ENCODE measurements at places on chromosomes 5 and 9. TPM values are rescaled to one million over a fixed set of nuclear protein-coding genes. Genes with fewer than 3 reads are reported as not detected.

DNA sequence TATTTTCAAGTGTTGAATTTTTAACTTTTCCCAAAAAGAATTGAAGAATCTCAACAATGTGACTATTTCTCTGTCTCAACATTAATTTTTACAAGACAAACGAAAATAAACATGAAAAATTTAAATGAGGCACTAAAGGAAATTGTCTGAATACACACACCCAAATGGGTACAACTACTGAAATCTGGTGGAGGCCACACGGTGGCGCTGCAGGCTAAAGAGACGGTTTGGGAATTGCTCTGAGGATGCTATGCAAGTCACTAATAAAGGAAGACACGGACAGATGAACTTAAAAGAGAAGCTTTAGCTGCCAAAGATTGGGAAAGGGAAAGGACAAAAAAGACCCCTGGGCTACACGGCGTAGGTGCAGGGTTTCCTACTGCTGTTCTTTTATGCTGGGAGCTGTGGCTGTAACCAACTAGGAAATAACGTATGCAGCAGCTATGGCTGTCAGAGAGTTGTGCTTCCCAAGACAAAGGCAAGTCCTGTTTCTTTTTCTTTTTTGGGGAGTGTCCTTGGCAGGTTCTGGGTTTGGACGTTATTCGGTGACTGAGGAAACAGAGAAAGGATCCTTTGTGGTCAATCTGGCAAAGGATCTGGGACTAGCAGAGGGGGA, at the start of gene PCDHB10:
TSS of gene PCDHB10 (plus strand) at position 244 of the 616 bp plus-strand sequence. CDS start at position 444, 200 bp downstream.
- no peaks in the 10 kb centered on the region for H3K4me1 ChIP-seq
- H3K4me3 ChIP-seq: no peak within 1 kb of the TSS
- no peaks in the 10 kb centered on the region for H3K36me3 ChIP-seq
- no peak for DNase-seq
- no peak within 1 kb of the TSS for H3K27ac ChIP-seq

GRCh38 chr5:122492675-122493074, 180.6 kb downstream of the SNCAIP start:
- DNase-seq: no peak
- H3K4me3 ChIP-seq: no peak overlapping the region
- no peaks in the 10 kb centered on the region for H3K27me3 ChIP-seq
- no peak overlapping the region for H3K27ac ChIP-seq
- H3K36me3 ChIP-seq: no peaks in the 10 kb centered on the region

DNA sequence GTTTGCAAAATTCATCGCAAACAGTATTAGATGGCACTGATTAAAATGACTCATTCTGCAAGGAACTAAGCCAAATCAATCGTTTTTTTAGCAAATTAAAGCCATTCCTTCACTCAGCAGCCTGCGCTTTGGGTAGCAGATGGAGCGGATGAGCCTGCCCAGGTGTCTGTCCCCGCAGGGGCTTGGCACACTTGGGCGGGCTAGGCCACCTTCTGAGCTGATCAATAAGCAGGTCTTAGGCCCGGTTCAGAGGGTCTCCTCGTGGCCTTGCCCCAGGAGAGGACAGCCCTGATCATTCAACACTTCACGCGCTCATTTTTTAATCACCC, 78.0 kb upstream of the FCN1 start:
- no peaks in the 10 kb centered on the region for H3K36me3 ChIP-seq
- no peak for DNase-seq
- no peak overlapping the region for H3K27ac ChIP-seq
- no peaks in the 10 kb centered on the region for H3K27me3 ChIP-seq
- no peak overlapping the region for H3K4me3 ChIP-seq

- H3K27ac ChIP-seq: peak overlapping the region; percentile 8
- no peaks in the 10 kb centered on the region for H3K27me3 ChIP-seq
- no peak for DNase-seq
- no peaks in the 10 kb centered on the region for H3K4me1 ChIP-seq
- H3K36me3 ChIP-seq: no peaks in the 10 kb centered on the region
- H3K4me3 ChIP-seq: no peak overlapping the region
Measured at GRCh38 chr5:68780299-68780955, 313.4 kb upstream of the SLC30A5 start.

GRCh38 chr9:101915482-101915881, 177.0 kb upstream of the GRIN3A start:
- no peak for DNase-seq
- H3K4me1 ChIP-seq: no peaks in the 10 kb centered on the region
- H3K4me3 ChIP-seq: no peak overlapping the region
- H3K27me3 ChIP-seq: no peaks in the 10 kb centered on the region
- no peaks in the 10 kb centered on the region for H3K36me3 ChIP-seq
- H3K27ac ChIP-seq: no peak overlapping the region

GRCh38 chr5:116365006-116365496, 209.6 kb downstream of the SEMA6A start:
- no peak for DNase-seq
- no peak overlapping the region for H3K4me3 ChIP-seq
- no peak overlapping the region for H3K27ac ChIP-seq
- H3K27me3 ChIP-seq: no peaks in the 10 kb centered on the region
- no peaks in the 10 kb centered on the region for H3K36me3 ChIP-seq
- H3K4me1 ChIP-seq: no peaks in the 10 kb centered on the region

DNA sequence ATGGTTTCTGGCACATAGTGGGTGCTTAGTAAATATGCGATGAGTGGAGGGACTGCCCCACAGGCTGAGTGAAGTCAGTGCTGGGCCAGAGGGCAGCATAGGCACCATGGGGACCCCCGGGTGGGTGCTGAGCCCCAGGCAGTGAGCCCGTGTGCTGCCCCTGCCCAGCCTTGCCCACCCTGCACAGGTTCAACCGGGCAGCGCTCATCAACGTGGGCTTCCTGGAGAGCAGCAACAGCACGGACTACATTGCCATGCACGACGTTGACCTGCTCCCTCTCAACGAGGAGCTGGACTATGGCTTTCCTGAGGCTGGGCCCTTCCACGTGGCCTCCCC, 7.2 kb downstream of the B4GALT7 start:
- no peak for DNase-seq
- no peaks in the 10 kb centered on the region for H3K27me3 ChIP-seq
- H3K4me3 ChIP-seq: no peak overlapping the region
- H3K36me3 ChIP-seq: no peaks in the 10 kb centered on the region

GRCh38 chr5:180206993-180207392, 2.0 kb downstream of the RASGEF1C start:
- no peak overlapping the region for H3K27ac ChIP-seq
- DNase-seq: no peak
- H3K36me3 ChIP-seq: no peaks in the 10 kb centered on the region

DNA sequence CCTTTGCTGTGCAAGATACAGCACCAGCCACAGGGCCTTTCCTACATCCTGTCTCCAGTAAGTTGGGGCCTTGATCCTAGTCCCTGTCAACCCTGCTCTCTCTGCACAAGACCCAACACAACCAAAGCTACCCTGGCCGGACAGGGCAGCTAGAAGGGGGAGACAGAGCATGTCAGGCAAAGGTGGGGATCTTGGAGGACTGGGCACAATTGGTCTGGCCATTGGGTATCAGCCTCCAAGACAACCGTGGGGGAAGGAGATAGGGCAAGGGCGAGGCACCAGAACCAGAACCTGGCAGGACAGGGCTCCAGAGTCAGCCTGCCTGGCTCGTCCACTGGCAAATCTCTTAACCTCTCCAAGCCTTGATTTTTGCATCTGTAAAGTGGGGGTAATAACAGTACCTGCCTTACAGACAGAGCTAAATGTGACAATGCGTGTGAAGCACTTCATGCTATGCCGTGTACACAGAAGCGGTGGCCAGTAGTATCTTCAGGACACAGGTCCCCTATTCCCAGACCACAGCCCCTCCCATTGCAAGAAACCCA, 51.6 kb upstream of the CDKN2AIPNL start:
- no peaks in the 10 kb centered on the region for H3K4me1 ChIP-seq
- H3K27me3 ChIP-seq: no peaks in the 10 kb centered on the region
- H3K4me3 ChIP-seq: no peak overlapping the region
- no peak overlapping the region for H3K27ac ChIP-seq

GRCh38 chr9:132144708-132145365, 17.0 kb upstream of the NTNG2 start:
- no peak overlapping the region for H3K4me3 ChIP-seq
- H3K27me3 ChIP-seq: no peaks in the 10 kb centered on the region
- no peaks in the 10 kb centered on the region for H3K4me1 ChIP-seq
- DNase-seq: no peak
- no peak overlapping the region for H3K27ac ChIP-seq

The KIF24 gene
- 0.14 TPM for total RNA-seq

The NPR2 gene
- 11.2 TPM for total RNA-seq

The FAM78A gene
- total RNA-seq: 1.5 TPM

The NEURL1B gene
- 8.4 TPM for total RNA-seq

The ADGRV1 gene
- 7.9 TPM for total RNA-seq

The PTGES gene
- not detected for total RNA-seq

The ORM2 gene
- total RNA-seq: 3,162 TPM

The C8G gene
- 369 TPM for total RNA-seq

The EFNA5 gene
- 1.4 TPM for total RNA-seq

Data from right lobe of liver (tissue), 6 donors.